ENCODE measurements at places on chromosomes 11 and 22.

GRCh38 chr11:14253840-14254239, 105.1 kb downstream of the RRAS2 start:
- DNase-seq: no peak

DNA sequence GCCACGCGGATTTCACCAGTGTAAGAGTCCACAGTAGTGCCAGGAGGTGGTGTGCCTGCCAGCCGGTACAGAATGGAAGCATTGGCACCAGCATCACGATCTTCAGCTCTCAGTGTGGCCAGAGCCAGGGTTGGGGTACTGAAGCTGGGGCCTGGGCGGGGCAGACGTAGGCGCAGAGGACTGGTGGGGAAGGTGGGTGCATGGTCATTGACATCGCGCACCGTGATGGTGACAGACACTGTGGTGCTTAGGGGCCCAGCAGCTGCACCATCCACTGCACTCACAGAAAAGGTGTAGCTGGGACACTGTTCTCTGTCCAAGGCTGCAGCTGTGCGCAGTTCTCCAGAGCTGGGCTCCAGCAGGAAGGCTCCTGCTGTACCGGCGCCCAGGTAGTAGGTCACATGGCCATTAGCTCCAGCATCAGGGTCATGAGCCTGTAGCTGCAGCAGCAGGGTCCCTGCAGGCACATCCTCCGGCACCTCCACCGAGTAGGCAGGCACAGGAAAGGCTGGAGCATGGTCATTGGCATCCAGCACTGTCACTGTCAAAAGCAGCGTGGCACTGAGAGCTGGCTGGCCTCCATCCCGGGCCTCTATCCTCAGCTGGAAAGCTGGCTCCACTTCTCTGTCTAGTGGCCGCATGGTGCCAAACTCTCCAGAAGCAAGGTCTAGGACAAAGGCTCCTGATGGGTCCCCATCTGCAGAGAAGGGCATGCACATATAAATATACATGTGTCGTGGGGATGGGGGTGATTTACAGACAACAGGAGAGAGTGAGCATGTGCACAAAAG, 7.9 kb upstream of the TPP1 start:
- no peak for DNase-seq

DNA sequence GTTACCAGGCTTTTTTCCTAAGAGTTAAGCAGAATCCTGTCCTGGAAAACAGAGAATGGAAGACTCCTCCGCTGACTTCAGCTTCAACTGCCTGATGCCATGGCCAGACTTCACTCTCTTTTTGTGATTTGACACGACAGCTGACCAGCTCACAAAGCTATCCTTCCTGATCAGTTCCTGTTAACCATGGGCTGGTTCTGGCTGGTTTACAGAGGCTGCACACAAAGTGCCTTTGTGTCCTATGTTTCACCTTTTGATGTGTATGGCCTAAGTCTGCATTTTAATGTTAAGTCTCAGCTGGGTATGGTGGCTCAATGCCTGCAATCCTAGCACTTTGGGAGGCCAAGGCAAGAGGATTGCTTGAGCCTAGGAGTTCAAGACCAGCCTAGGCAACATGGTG, 11.1 kb downstream of the FOLR3 start:
- no peak for DNase-seq

- no peak for DNase-seq
These were observed 267.2 kb upstream of the SYN3 start for GRCh38 chr22:33325232-33326004.
